Right hindlimb (tissue), 1 donor: ENCODE measurements at places on chromosomes 1 and 21.

- DNase-seq, result no peak
Observed at GRCh38 chr21:38114717-38115333, 142.0 kb upstream of the KCNJ15 start.

- no peak for DNase-seq
Observed at GRCh38 chr1:180577361-180577760, 18.6 kb downstream of the OVAAL start.

DNA sequence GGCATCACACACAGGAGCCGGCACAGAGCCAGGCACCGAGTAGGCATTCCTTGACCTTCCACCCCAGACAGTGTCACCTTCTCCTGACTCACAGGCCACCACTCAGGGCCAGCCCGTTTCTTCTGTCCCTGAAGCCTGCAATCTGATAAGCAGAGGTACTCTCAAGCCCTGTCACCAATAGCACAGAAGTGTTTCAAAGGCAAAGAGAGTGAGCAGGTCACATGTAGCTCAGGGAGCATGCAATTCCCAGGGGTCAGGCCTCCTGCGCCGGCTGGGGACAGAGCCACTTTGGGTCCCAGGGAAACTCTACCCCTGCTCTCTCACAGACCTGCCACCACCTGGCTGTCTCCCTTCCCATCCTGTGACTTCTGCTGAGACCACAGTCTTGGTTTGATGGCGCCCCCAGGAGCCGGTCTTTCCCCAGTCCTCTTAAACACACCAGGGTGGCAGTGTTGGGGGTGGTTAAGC, 13.2 kb downstream of the CAPN9 start:
- DNase-seq, result no peak

GRCh38 chr1:212692774-212693644, 6.6 kb downstream of the BATF3 start:
- DNase-seq, result no peak

GRCh38 chr21:15841856-15842564, 112.2 kb downstream of the USP25 start:
- no peak for DNase-seq
